Epithelial cell of alveolus of lung (primary cell): ENCODE measurements at places on chromosomes 5 and 9. TPM values are rescaled to one million over a fixed set of nuclear protein-coding genes. Genes with fewer than 3 reads are reported as not detected.

IFNA21 gene
- total RNA-seq: not detected in 2 replicates

STPG3 gene
- total RNA-seq: not detected in 2 replicates

IFNB1 gene
- not detected in 2 replicates for total RNA-seq

CMBL gene
- total RNA-seq: 6.9 and 19.3 TPM in 2 replicates

CDC20B gene
- under 0.01 TPM in 1 of 2 replicates, not detected in the other for total RNA-seq

AMBP gene
- total RNA-seq: not detected in 2 replicates

TXNDC8 gene
- not detected in 2 replicates for total RNA-seq

TRAPPC13 gene
- total RNA-seq: 11.9 and 15.6 TPM in 2 replicates

NAIP gene
- 0.78 and 4.2 TPM in 2 replicates for total RNA-seq

IGIP gene
- total RNA-seq: 2.1 and 5.0 TPM in 2 replicates

CSF2 gene
- 6.2 TPM in 1 of 2 replicates, not detected in the other for total RNA-seq

TMEM174 gene
- total RNA-seq: not detected in 2 replicates

GARIN3 gene
- total RNA-seq: not detected in 2 replicates

GPR21 gene
- total RNA-seq: 0.13 TPM in 1 of 2 replicates, not detected in the other

PCDHGA11 gene
- total RNA-seq: 5.9 and 13.7 TPM in 2 replicates

FOXI1 gene
- total RNA-seq: not detected in 2 replicates

CDX1 gene
- total RNA-seq: 0.78 TPM in 1 of 2 replicates, not detected in the other

HTR4 gene
- total RNA-seq: not detected in 2 replicates

ASPN gene
- total RNA-seq: not detected in 2 replicates

RLN2 gene
- total RNA-seq: not detected in 2 replicates

AGXT2 gene
- not detected in 2 replicates for total RNA-seq

C5orf34 gene
- total RNA-seq: 3.6 and 8.2 TPM in 2 replicates

RXRA gene
- 17.6 and 29.9 TPM in 2 replicates for total RNA-seq

CCDC152 gene
- 2.1 and 4.4 TPM in 2 replicates for total RNA-seq

FBP2 gene
- not detected in 2 replicates for total RNA-seq

NEUROG1 gene
- not detected in 2 replicates for total RNA-seq

SLCO6A1 gene
- total RNA-seq: not detected in 2 replicates

SLF1 gene
- total RNA-seq: 5.8 and 10.5 TPM in 2 replicates

PCDHA1 gene
- total RNA-seq: not detected in 2 replicates

NEURL1B gene
- total RNA-seq: 6.1 and 6.7 TPM in 2 replicates

PCDHB4 gene
- total RNA-seq: under 0.01 TPM in 1 of 2 replicates, not detected in the other

SAXO1 gene
- not detected in 2 replicates for total RNA-seq

HSPA4 gene
- 53.4 and 83.8 TPM in 2 replicates for total RNA-seq

ANKRD33B gene
- total RNA-seq: 1.2 and 4.2 TPM in 2 replicates

SPINK6 gene
- total RNA-seq: not detected in 2 replicates

N4BP3 gene
- 1.6 and 2.8 TPM in 2 replicates for total RNA-seq

TAF11L11 gene
- not detected in 2 replicates for total RNA-seq

CD14 gene
- 0.26 and 1.8 TPM in 2 replicates for total RNA-seq

SLC25A46 gene
- total RNA-seq: 47.9 and 53.0 TPM in 2 replicates

RETREG1 gene
- 0.16 and 0.39 TPM in 2 replicates for total RNA-seq

GRM6 gene
- total RNA-seq: not detected in 2 replicates

F2RL2 gene
- total RNA-seq: 0.56 and 4.5 TPM in 2 replicates

MLANA gene
- total RNA-seq: not detected in 2 replicates

GABBR2 gene
- 4.2 and 7.4 TPM in 2 replicates for total RNA-seq

CCNB1 gene
- total RNA-seq: 59.7 and 119 TPM in 2 replicates

CEL gene
- total RNA-seq: 0.52 and 1.1 TPM in 2 replicates

ABL1 gene
- total RNA-seq: 62.8 and 117 TPM in 2 replicates

OR1J2 gene
- total RNA-seq: not detected in 2 replicates

EGFLAM gene
- 0.56 and 3.4 TPM in 2 replicates for total RNA-seq

TBCA gene
- 196 and 197 TPM in 2 replicates for total RNA-seq

MAPKAP1 gene
- total RNA-seq: 64.0 and 79.3 TPM in 2 replicates
